RWPE1 (cell line): ENCODE measurements at places on chromosomes 7 and 10.

DNA sequence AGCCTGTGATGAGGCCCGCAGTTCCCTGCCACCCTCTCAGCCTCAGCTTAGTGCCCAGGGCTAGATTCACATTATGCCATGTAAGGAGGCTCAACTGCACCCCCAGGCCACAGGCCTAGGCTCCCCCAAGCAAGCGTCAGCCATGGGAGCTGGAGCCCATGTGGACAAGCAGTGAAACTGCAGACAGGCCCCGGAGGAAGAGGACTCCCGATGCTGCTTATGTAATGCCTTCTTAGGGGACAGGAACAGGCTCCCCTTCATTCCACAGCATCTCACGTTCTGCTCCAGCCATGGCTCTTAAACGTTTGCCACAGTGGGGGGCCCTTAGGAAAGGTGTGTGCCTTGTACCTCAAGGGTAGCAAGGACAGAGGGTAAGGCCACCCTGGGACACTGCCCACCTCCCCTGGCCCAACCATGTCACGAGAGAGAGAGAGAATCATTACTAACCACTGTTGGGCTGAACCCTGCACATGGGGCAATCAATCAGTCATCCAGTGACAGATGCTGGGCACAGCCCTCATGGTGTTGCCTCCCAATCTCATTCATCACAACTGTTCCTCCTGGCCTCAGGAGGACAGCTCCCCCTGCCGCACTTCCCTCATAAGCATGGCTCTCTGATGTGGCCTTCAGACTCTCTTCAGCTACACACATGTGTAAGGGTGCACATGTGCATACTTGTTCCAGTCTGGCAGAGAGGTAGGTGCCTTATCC lies 263.0 kb downstream of the GRID1 start:
- DNase-seq = no peak

DNA sequence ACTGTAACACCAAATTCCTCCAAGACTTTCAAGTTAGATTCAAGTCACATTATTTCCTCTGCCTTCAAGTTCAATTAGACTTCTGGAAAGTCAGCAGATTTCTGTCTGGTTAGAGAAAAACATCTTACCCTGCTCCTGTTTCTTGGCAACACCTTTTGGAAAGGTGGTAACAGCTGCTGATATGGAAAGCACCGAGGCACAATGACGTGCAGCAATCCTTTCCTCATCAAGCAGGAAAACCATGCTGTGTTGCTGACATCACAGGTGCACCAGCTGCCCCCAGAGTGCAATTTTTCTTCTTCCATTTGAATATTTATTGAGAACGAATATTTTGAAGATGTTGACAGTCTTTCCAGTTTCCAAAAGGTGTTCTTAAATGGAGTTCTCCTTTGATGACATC lies 41.9 kb downstream of the ZNF800 start:
- DNase-seq = no peak

GRCh38 chr10:128300290-128300824 lies 174.1 kb upstream of the MKI67 start:
- DNase-seq = no peak

- no peak for DNase-seq
These were observed 119.2 kb downstream of the NEURL1 start for GRCh38 chr10:103612462-103613365.

DNA sequence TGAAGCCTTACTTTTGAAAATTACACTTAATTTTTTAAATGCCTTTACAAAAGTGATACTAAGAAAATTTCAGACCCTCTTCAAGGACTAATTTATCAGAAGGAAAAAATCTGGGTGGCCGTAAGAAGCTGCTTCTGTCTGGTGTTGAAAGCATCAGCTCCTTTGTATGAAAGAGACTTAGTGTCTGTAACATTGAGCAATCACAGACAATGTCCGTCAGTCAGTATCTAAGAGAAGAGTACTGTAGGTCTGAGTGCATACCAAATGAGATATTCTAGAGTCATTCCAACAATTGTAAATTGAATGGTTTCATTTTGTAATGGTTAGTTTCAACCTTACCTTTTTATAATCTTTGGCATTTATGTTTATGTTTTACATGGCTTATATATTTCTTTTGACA lies 11.1 kb upstream of the MDFIC start:
- no peak for DNase-seq

- no peak for DNase-seq
These were observed 29.1 kb downstream of the CCDC6 start for GRCh38 chr10:59877191-59877671.

DNA sequence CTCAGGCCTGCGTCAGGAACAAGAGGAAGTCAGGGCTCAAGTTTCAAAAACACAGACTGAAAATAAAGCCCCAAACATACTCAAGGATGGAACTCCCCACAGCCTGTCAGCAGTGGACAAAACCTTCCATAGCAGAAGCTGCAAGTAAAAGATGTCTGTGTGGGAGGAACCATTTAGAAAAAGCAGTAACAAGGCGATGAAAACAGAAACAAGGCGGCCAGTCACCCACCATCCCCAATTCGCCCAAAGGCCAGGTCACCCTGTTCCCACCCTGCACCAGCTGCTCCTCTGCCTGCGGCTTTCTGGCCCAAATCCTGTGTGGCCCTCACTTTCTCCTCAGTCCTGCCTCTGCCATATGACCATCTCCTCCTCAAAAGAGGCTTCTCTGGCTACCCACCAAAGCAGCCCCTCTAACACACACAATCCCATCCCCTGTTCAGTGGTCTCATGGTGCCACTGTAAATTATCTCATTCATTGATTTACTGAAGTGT lies 27.8 kb downstream of the KCNMA1 start:
- no peak for DNase-seq

- no peak for DNase-seq
These were observed 717.0 kb upstream of the IGFBP3 start for GRCh38 chr7:46637793-46638735.

DNA sequence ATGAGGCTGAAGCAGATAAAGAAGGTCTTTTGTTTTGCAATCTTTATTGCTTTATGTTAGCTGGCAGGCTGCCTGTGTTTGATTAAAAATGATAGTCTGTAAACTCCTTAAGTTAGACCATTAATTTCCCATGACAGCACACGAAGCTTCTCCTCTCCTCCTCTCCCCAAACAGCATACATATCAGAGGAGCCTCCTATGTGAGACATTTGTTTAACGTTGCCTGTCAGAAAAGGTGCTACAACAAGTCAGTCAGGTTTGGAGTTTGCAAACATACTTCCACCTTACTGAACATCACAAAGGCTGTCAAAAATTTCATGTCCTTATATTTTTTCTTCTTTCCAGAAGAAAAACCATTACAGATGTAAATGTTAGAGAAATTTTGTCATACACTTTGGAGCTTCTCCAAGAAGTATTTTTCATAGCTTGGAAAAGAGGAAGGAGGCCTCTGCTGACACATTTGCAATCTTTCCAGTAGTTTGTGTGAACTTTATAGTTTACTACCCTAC lies 393.1 kb downstream of the EXOC4 start:
- no peak for DNase-seq

DNA sequence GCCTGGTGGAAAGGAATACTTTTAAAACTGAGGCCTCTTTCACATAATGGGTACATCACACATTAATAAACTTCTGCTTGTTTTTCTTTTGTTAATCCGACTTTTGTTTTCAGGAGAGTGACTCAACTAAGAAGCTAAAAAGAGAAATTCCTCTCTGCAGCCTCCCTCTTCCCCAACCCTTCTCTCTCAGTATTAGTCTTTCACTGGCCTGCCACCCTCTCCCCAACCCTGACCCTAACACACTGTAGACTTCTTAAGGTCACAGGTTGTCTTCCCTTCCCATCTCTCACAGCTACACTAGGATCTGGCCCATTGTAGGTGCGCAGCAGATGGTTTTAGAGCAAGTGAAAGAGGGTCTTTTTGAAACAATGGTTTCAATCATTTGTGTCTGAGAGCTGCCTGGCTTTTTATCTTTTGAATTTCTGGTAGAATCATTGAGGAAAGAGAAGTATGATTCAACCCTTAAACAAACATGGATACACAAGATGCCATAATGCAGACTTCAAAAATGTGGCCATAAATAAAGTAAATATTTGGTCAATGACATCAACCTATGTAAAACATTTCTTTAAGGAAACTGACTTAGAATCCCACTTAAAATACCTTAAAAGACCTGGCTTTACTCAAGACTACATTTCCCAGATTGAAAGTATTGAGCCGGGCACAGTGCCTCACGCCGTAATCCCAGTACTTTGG lies 17.9 kb upstream of the FFAR4 start:
- no peak for DNase-seq

- no peak for DNase-seq
These were observed 83.7 kb downstream of the GRID1 start for GRCh38 chr10:86282664-86283465.

- DNase-seq = no peak
These were observed 11.7 kb downstream of the HSPA12A start for GRCh38 chr10:116730464-116731260.

- no peak for DNase-seq
These were observed 66.3 kb upstream of the EFCAB10 start for GRCh38 chr7:105647591-105647990.

DNA sequence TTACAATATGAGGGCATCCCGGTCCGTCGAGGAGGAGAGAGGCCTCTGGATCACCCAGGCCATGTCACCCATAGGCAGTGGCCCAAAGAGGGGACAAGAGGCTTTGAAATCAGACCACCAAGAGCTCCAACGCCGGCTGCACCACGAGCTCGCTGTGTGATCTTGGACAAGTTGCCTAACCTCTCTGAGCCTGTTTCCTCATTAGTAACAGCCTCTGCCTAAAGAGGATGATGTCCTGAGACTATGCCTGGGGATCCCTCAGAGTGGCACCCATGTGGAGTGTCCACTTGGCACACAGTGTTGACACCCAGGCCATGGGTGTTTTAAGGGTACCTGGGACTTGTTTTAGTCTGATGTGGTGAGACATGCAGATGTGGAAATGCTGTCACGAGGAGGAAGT lies 50.8 kb downstream of the MICALL2 start:
- DNase-seq = no peak

DNA sequence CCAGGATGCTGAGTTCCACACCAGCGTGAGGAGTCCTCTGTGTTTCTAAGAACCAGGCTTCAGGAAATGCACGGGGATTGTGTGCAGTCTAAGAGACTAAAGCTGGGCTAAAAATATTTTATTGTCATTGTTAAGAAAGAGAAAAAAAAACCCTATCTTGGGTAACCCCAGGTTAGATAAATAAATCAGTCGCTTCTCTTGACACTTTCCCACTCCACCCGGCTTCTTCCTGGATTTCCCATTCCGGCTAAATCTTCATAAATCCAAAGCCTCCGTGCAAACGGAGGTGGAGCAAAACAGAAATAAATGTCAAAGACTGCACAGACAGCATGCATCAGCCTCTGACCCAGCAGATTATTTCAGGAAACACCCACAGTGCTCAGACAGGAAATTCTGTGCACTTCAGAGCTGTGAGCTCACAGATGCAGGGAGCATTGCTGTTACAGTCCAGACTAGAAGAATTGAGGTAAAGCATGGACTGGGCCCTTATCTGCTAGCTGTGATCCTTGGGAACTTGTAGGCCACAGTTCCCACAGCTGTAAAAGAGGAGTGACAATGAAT lies 44.8 kb upstream of the GRID1 start:
- no peak for DNase-seq

GRCh38 chr10:89283936-89284475 lies 17.8 kb upstream of the IFIT2 start:
- no peak for DNase-seq

GRCh38 chr10:17140386-17140761 lies 10.8 kb upstream of the CUBN start:
- no peak for DNase-seq

- DNase-seq = no peak
These were observed 142.3 kb downstream of the KAT6B start for GRCh38 chr10:74968667-74969061.

GRCh38 chr10:110324201-110324804 lies 19.6 kb upstream of the SMNDC1 start:
- DNase-seq = no peak

DNA sequence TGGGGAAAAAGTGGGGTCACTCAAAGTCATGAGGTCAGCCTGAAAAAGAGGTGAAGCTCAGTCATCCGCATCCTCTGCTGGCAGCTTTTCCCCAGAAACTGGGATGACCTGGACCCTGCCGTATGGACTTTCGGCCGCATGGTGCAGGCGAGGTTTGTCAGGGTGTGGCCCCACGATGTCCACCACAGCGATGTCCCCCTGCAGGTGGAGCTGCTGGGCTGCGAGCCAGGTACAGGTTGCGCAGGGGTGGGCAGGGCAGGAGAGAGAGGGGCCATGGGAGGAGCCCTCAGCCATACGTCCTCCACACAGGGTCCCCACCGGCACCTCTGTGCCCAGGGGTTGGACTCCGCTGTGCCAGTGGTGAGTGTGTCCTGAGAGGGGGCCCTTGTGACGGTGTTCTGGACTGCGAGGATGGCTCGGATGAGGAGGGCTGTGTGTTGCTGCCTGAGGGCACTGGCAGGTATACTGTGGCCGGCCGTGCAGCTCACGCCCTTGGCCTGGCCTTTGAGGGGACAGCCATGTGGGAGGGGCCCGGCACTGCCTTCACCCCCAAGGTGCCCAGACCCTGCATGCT lies 23.0 kb upstream of the ZNF467 start:
- no peak for DNase-seq

DNA sequence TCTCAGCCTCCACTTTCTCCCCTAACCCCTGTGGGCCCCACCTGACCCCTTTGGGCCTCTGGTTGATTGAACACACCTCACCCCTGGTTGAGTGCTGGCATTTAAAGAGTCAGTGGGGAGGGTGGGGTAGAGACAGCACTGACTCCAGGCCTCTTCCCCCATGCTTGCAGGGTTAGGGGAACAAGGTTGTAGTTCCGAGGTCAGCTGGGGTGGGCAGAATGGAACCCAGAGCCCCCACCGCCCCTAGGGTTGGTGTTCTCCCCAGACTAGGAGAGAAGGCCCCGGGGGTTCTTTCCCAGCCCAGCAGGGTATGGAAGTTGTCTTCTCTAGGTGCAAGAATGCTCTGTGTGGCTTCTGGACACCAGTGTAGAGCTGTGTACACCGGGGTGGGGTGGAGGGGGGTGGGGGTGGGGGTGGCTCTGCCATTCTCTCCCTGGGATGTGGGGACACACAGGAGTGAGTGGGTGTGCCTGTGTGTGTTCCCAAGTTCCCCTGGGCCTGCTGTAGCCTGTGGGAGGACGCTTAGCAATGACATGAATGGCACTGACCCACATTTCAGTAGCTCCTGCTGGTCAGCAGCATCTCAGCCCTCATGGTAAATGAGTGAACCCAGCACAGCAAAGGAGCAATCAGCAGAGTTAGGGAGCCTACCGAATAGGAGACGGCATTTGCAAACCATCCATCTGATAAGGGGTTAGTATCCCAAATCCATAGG lies 33.6 kb downstream of the PRF1 start:
- no peak for DNase-seq

DNA sequence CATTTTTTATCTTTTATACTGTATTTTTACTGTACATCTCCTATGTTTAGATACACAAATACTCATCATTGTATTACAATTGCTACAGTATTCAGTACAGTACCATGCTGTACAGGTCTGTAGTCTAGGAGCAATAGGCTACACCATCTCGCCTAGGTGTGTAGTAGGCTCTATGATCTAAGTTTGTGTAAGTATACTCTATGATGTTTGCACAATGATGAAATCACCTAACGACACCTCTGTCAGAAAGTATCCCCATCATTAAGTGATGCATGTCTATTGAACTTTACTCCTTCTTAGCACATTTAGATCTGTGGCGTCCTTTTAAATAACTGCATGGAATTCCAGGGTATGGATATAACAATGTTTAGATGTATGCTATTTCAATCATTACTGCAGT lies 112.0 kb downstream of the SNX10 start:
- DNase-seq = no peak
